Gastrocnemius medialis (tissue), 4 donors: ENCODE measurements at places on chromosomes 2 and 18. TPM values are rescaled to one million over a fixed set of nuclear protein-coding genes. Genes with fewer than 3 reads are reported as not detected.

DNA sequence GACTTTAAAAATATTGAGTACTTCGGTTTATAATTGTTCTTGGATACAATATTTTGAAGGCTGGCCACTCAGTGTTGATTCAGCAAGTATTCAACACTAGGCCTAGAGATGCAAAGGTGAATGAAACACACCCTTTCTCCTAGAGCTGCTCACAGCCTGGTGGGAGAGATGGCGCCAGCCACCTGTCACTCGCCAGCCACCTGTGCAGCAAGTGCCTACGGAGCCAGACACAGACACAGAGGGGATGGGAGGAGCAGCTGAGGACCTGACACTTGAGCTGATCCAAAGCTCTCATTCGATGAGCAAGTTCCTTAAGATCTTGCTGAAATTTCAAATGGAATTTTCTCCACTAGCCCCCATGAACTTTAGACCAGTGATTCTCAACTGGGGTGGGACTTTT is 151.1 kb upstream of the RIOK3 start:
- H3K27ac ChIP-seq: no peak overlapping the region
- H3K4me3 ChIP-seq: no peak overlapping the region
- no peaks in the 10 kb centered on the region for H3K4me1 ChIP-seq

The FOXD4L1 gene
- total RNA-seq: not detected

- no peak overlapping the region for H3K4me3 ChIP-seq
- no peaks in the 10 kb centered on the region for H3K4me1 ChIP-seq
- no peak for DNase-seq
- no peak overlapping the region for H3K27ac ChIP-seq
Measured at GRCh38 chr2:72999729-73000725, 71.5 kb downstream of the SFXN5 start.

The SCYGR4 gene
- not detected for total RNA-seq

DNA sequence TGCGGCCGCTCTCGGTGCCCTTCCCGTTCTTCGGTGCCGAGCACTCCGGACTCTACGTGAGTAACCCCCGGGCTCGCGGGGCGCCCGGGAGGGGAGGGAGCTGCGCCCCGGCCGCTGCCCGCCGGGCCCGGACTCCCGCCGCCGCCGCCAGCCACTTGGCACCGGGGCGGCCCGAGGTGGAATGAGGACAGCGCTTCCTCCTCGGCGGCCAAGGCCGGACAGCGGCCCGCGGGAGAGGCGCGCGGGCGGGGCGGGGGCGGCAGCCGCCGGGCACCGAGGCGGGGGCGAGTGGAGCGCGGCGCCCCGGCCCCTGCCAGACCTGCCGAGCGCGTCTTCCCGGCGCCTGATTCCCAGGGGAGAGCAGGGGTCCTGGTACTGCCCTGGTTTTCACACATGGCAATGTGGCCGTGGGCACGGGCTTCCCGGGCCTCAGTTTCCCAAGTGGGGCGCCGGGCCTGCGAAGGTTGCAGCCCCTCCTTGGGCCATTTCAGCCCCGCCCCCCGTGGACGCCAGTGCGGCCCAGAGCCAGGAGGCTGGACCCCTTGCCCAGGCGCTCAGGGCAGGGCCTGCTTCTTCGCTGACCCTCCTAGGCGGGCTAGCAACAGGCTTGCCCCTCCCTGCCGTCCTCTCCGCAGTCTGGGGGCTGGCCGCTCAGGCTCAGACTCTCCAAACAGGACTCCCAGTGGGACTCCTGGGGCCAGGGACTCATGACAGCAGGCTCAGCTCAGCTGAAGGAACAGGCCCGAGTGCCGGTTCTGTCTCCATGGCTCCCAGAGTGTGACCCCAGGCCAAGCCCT is 775 bp downstream of the SNED1 start:
- H3K27ac ChIP-seq: peak overlapping the region; percentile 81
- H3K4me3 ChIP-seq: peak overlapping the region; percentile 71
- no peaks in the 10 kb centered on the region for H3K27me3 ChIP-seq
- peaks cover 15% of the 10 kb centered on the region for H3K36me3 ChIP-seq
- no peak for DNase-seq
